ENCODE measurements at places on chromosomes 7 and 10. TPM values are rescaled to one million over a fixed set of nuclear protein-coding genes. Genes with fewer than 3 reads are reported as not detected.

The BTBD16 gene
- total RNA-seq: not detected

The LRIT1 gene
- total RNA-seq: not detected

The SFRP4 gene
- not detected for total RNA-seq

The ANKRD30A gene
- total RNA-seq: not detected

DNA sequence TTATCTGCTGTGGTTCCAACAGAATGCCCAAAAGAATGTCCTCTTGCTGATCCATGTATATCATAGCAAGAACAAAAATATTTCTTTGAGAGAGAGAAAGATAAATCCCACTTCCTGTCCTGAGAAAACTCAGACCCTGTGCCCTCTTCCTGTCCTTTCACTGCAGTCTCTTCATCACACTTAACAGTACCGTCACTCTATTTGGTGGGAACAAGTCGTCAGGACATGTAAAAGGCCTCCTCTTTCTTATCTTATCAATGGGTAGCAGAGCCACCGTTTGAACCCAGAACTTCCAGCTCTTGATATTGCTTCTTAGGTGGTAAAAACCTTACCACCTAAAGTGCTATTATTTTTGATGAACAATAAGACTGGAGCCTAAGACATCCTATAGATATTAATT, 43.9 kb downstream of the CHRM2 start:
- H3K4me3 ChIP-seq: no peak overlapping the region
- no peak for DNase-seq
- H3K36me3 ChIP-seq: peaks cover 10% of the 10 kb centered on the region
- H3K4me1 ChIP-seq: peaks cover 3% of the 10 kb centered on the region

- DNase-seq: no peak
- H3K36me3 ChIP-seq: no peaks in the 10 kb centered on the region
- no peaks in the 10 kb centered on the region for H3K4me1 ChIP-seq
- peaks cover 5% of the 10 kb centered on the region for H3K27me3 ChIP-seq
- no peak overlapping the region for H3K27ac ChIP-seq
- H3K4me3 ChIP-seq: no peak overlapping the region
Measured at GRCh38 chr10:44593952-44594351, 209.1 kb upstream of the CXCL12 start.

- H3K27ac ChIP-seq: no peak overlapping the region
- no peaks in the 10 kb centered on the region for H3K36me3 ChIP-seq
- no peaks in the 10 kb centered on the region for H3K4me1 ChIP-seq
- H3K4me3 ChIP-seq: peak overlapping the region; percentile 64
- H3K27me3 ChIP-seq: peaks cover 39% of the 10 kb centered on the region
Measured at GRCh38 chr10:115092555-115093285, 445 bp upstream of the ATRNL1 start.

Data from IMR-90 (cell line).